ENCODE measurements at places on chromosomes 2 and 18.

DNA sequence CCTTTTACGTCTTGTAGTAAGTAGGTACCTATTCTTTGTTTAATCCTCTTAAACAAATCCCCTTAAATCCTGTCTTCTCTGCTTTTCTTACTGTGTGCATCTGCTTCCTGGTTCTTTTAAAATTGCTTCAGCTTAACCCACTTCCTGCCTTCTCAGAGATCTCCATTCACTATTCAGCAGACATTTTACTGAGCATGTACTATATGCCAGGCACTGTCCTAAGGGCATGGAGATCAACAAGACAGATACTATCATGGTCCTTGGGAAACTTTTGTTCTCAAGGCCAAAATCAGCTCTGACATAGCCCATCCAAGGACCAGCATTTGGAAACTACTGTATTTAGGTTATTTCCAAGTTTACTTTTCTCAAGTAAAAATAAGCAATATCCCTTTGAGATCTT, 227.5 kb downstream of the TPGS2 start:
- DNase-seq = no peak

DNA sequence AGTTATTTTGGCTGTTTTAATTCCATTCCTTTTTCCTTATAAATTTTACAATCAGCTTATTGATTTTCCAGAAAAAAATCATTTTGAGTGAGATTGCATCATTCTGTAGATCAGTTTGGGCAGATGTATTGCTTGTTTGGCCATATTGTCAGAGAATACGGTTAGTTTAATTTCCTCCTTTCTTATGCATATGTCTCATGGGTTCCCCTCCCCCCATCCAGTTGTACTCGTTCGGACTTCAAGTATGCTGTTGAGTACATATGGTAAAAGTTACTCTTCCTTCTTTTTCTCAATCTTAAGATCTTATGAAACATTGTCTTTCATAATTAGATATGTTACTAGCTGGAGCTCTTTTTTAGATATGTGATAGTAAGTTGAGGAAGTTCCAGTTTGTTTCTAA, 131.2 kb upstream of the TTC27 start:
- DNase-seq = no peak

DNA sequence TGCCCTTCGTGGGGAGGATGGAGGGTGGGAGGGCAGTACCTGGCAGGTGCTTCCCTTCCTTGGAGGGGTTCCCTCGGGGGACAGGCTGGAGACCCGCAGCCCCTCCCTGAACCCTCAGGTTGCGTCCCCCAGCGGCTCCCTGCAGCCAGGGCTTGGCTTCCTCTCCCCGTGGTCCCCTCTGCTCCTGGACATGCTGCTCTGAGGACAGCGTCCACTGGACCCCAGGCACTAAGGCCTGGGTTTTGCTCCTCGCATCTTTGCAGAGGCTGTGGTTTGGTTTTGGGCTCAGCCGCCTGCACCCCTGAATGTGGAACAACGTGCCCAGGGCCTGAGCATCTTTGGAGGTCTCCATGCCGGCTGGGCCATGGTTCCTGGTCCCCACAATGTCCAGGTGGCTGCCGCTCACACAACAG, 133.5 kb downstream of the PTGR3 start:
- no peak for DNase-seq

GRCh38 chr18:228586-228985, 39.3 kb downstream of the THOC1 start:
- DNase-seq = no peak

DNA sequence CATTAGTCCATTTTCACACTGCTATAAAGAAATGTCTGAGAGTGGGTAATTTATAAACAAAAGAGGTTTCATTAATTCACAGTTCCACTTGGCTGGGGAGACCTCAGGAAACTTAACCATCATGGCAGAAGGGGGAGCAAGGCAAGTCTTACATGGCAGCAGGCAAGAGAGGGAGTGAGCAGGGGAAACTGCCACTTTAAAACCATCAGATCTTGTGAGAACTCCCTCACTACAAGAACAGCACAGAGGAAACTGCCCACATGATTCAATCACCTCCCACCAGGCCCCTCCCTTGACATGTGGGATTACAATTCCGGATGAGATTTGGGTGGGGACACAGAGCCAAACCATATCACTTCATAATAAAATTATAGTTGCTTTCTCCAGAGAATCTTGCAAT, 365.5 kb upstream of the ID2 start:
- DNase-seq = no peak

DNA sequence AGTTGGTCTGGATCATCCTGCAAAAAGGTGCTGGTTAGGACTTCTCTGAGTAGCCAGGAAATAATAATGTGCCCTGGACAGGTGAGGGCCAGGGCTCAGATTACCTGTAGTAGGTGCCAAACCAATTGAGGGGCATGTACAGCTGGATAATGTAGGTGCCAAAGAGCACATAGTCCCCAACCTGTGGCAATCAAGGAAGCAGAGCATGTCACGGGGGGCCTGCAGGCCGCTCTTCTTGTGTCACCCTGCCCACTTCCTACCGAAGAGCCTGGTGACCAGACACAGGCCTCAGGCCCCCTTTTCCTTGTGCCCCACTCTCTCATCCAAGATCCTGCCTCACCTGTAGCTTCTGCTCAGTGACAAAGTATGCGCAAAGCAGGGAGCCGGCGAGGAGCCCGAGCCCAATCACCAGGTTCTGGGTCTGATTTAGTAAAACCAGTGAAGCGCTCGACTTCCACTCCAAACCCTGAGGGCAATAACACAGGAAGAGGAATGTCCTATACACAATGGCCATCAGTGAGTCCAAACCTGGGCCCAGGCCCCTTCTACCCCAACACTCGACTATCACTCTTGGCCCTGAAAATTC, 5.2 kb downstream of the ABCB6 start:
- DNase-seq = no peak

DNA sequence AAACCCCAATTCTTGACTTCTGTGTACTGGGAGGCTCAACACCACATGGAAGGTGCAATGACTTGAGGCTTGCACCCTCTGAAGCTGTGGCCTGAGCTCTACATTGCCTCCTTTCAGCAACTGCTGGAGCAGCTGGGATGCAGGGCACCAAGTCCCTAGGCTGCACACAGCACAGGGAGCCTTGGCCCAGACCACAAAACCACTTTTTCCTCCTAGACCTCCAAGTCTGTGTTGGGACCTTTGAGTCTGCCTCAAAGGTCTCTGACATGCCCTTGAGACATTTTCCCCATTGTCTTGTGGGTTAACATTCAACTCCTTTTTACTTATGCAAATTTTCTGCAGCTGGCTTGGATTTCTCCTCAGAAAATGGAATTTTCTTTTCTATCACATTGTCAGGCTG, 62.6 kb upstream of the KCNE4 start:
- DNase-seq = no peak

GRCh38 chr2:17869128-17869527, 9.3 kb upstream of the KCNS3 start:
- no peak for DNase-seq

- DNase-seq = no peak
Measured at GRCh38 chr2:225938991-225939390, 539.5 kb downstream of the NYAP2 start.

GRCh38 chr2:9024575-9024974, 21.1 kb upstream of the MBOAT2 start:
- no peak for DNase-seq

- DNase-seq = peak; percentile 76
Measured at GRCh38 chr18:5237723-5238370, 40.8 kb upstream of the AKAIN1 start.

GRCh38 chr2:237752761-237753165, 45.8 kb upstream of the RBM44 start:
- DNase-seq = no peak

Data from SHP77 treated with DMSO at 0.1 percent for 48 hours (cell line).